Mucosa of descending colon (tissue), 3 donors: ENCODE measurements at places on chromosomes 4 and X. TPM values are rescaled to one million over a fixed set of nuclear protein-coding genes. Genes with fewer than 3 reads are reported as not detected.

DNA sequence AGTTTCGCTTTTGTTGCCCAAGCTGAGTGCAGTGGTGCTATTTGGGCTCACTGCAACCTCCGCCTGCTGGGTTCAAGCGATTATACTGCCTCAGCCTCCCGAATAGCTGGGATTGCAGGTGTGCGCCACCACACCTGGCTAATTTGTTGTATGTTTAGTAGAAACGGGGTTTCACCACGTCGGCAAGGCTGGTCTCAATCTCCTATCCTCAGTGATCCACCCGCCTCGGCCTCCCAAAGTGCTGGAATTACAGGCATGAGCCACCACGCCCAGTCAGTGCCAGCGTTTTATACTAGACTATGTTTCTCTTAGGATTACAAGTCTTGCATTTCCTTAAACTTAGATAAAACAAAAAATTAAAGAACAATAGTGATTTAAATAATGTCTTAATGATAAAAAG lies 13.0 kb downstream of the KLF3 start:
- DNase-seq = peak; percentile 53

DNA sequence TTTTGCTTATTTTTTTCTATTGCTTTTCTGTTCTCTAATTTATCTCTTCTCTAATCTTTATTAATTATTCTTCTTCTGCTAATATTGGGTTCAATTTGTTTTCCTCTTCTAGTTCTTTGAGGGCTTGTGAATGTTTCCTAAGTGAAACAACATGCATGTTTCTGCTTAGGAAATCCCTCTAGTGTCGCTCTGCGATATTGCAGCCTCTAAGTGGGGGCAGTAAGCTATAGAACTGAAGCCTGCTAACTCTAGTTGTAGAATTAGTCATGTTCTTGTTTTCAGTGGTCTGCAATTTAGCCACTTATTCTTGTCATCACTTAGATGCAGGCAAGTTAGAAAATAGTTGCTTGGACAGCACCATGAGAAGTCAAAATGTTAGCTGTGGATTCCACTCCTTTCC lies 222.6 kb downstream of the SPIN4 start:
- no peak for DNase-seq

GRCh38 chr4:1155314-1155713 lies 17.1 kb downstream of the SPON2 start:
- no peak for DNase-seq

The HMX1 gene
- not detected for total RNA-seq

The LRAT gene
- 0.14 TPM for total RNA-seq
